ENCODE measurements at places on chromosomes 6 and 20.

GRCh38 chr6:138572885-138573284 lies 73.6 kb upstream of the NHSL1 start:
- DNase-seq, result no peak

GRCh38 chr6:159555082-159555875 lies 137.8 kb downstream of the SOD2 start:
- no peak for DNase-seq

GRCh38 chr6:108142240-108142639 lies 23.6 kb upstream of the NR2E1 start:
- no peak for DNase-seq

DNA sequence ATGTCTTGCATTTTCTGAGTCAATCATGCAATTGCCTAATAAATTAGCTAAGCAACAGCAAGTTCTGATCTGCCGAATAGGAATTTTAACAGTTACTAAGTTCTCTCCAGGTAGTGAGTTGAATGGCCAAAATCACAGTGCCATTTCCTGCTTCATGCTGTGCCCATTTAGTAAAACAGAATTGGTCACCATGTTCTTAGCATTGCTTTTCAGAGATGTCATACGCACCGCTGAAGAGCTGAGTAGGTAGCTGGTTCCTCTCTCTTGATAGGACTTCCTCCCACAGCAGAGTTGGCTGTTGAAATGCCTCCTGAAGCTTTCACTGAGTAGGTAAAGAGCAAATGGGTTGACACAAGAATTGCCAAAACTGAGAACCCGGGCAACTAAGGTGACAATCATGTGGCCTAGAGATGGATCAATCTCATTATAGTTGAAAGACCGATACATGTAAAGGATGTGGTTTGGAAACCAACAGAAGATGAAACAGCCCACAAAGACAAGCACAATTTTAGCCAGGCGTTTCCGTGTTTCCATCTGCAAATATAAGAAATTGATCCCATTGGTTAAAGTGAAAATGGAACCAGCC lies 57.1 kb upstream of the GJE1 start:
- no peak for DNase-seq

GRCh38 chr20:62678553-62678952 lies 30.1 kb upstream of the NTSR1 start:
- DNase-seq, result no peak

DNA sequence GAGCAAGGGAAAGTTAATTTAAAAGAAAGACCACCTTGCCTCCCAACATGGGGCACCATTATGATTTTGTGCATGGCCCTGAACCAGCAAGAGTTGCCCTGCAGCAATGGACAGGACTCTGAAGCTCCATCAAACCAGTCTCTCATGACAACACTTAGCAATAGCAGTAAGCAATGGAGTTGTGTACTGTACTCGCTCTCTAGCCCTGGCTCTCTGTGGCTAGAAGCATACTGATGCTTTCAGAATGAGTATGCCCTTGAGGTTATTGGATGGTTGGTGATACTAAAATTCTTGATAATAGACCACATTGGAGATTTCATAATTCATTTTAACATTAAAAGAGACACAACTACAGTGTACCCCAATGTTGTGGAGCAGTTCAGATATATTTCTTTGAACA lies 23.2 kb upstream of the LMBRD1 start:
- DNase-seq, result no peak

GRCh38 chr20:46520976-46521579 lies 7.7 kb upstream of the ZNF334 start:
- DNase-seq, result no peak

DNA sequence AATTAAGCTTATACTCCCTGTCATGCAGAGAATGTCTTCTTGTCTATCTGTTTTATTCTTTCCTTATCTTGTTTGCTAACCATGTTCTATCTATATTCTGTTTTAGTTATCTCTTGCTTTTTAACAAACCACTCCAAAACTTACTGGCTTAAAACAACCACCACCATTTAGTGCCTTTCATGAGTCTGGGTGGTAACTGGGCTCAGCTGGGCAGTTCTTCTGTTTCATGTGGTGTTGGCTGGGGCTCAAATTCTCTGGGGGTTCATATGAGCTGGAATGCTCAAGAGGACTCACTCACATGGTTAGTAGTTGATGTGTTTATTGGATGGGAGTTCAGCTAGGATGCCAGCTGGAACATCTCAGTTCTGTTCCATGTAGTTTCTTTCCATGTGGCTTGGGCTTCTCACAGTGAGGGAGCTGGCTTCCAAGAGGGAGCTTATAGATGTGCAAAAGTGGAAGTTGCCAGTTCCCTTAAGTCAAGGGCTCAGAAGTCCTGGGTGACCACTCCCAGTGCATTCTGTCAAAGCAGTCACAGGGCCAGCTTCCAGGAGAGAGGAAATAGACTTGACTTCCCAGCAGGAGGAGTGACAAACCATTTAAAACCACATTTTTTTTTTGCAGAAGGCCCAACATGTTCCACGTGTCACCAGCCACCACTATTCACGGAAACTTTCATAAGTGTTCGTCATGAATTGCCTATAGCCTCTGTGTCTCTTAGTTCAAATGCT lies 70.4 kb downstream of the PLCB4 start:
- no peak for DNase-seq

- DNase-seq, result no peak
These were observed 131.2 kb upstream of the TSHZ2 start for GRCh38 chr20:52841003-52841402.

DNA sequence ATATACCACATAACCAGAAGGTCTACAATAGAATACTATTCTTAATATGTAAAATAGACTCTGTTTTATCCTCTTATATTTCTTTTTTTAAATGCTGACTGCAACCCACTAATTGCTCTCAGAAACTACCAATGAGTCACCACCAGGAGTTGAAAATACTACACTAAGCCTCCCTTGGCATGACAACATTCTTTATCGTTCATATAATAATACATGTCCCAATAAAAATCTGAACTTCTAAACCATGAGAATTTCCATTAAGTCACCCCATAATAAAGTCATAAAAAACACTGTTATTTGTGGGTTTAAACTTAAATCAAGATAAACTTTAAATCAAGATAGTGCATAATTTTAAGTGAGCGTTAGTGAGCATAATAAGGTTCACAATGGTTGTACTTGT lies 4.2 kb downstream of the HACE1 start:
- no peak for DNase-seq

DNA sequence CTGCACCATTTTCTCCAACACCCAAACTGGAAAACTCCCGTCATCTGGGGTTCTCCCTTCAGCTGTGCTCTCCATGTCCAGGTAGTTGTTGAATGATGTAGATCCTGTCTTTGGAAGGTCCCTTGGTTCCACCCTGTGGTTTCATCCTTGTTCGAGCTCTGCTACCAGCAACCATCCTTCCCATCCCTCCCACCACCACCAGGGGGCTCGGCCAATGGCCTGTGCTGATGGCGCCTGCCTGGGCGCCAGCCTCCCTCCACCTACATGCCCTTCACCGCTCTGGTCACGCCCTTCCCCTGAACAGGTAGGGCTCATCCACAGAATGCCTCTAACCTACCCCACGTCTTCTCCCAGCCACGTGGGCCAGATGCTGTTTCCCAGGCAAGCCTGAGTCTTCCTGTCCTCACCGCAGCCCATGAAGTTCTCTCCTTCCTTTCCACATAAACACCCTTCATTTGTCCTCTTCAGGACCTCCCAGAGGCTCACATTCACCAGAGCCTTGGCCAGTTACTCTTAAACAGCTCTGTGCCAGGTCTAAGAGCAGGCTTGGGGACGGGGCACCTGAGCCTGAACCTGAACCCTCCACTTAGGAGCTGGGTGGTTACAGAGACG lies 75.1 kb upstream of the DUSP22 start:
- DNase-seq, result no peak

DNA sequence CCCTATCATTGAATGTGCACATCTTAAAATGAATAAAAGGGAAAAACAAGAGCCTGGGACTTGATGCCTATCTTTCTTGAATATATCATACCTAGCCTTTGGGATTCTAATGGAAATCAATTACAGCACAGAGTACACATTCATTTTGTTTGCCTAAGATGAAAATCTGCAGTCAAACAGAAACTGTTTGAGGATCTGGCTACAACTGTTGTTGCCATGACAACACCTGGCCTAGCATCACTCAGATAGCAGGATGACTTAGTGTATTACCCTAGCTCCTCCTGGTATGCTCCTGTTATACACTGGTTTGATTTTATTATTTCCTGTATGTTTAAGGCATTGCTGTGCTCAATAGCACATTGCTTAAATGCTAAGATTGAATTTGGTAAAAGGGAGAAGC lies 71.5 kb upstream of the LAMP5 start:
- DNase-seq, result no peak

GRCh38 chr6:124958759-124959354 lies 3.4 kb upstream of the RNF217 start:
- DNase-seq, result no peak

DNA sequence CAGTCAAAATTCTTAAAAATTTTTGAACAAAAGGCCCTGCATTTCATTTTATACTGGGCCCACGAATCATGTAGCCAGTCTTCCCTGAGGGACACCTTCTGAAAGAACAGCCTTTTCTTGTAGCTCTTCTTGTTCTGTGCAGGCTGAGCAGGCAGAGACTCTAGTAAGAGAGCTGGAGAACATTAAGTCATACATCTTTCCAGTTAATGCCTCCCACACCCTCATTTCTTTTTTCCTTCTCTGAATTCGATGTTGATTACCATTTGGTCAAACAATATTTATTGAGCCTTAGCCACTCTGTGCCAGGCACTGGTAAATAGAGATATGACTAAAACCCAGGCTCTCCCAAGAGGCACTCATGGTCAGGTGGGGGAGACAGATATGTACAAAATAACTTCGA lies 33.6 kb downstream of the METTL24 start:
- DNase-seq, result no peak

DNA sequence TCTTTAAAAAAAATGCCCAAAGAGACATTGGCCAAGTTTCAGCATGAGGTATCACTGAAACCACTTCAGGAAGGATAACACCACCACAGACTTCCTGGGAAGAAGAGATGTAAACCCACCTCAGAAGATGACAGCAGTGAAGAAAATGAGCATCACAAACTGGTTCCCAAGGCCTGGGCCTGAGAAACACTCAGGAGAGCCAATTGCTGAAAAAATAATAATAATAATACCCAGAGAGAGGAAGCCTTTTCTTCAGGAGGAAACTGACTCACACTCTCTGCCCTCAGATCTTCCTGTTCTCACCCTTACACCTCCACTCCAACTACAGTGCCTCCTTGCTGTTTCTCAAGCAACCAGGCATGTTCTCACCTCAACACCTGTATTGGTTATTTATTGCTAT lies 68.1 kb upstream of the MAFB start:
- no peak for DNase-seq

- DNase-seq, result no peak
These were observed 22.1 kb downstream of the DEK start for GRCh38 chr6:18242062-18242851.

DNA sequence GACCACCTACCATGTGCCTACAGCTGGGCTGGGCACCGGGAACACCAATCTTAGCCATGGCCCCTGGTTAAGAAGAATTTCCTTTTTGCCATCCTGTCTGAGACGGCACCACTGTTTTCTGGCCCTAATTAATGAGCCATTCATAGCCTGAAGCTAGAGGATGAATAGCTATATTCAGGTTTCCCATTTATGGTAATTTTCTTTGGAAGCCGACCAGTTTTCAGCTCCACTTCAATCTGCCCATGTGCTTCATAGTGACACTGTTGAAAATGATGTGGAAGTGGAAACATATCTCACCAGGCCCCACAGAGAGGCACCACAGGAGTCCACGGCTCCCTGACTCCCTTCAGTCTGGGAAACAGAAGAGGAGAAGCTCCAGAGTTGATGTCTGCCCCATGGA lies 22.6 kb upstream of the ULBP3 start:
- no peak for DNase-seq

DNA sequence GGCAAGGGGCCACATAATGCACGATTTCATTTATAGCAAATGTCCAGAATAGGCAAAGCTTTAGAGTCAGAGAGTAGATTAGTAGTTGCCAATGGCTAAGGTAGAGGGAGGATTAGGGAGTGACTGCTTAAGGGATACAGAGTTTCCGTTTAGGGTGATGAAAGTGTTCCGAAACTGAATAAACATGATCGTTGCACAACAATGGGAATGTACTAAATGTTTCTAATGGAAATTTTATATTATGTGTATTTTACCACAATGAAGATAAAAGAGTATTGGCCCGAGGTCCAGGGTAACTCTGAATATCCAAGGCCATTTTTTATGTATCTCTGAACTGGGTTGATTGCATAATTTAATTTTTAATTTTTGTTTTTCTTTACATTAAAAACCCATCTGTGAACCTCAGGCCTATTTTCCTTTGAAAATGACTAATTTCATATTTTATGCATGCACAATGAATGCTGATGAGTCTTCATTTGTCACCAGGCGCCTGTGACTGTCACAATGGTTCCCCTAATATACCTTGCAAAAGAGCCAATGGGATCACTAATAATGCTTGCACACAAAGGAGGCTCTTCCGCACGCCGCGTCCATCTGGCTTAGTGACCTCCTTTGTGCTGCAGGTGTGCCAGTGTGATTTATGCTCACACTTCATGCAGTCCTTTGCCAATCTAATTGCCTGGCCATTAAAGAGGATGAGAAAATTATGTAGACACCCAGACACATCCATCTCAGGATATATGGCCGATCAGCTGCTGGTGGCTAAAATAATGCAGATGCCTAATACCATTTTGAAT lies 612.5 kb downstream of the CDH26 start:
- no peak for DNase-seq

GRCh38 chr20:62203378-62204030 lies 16.6 kb downstream of the HRH3 start:
- DNase-seq, result no peak

DNA sequence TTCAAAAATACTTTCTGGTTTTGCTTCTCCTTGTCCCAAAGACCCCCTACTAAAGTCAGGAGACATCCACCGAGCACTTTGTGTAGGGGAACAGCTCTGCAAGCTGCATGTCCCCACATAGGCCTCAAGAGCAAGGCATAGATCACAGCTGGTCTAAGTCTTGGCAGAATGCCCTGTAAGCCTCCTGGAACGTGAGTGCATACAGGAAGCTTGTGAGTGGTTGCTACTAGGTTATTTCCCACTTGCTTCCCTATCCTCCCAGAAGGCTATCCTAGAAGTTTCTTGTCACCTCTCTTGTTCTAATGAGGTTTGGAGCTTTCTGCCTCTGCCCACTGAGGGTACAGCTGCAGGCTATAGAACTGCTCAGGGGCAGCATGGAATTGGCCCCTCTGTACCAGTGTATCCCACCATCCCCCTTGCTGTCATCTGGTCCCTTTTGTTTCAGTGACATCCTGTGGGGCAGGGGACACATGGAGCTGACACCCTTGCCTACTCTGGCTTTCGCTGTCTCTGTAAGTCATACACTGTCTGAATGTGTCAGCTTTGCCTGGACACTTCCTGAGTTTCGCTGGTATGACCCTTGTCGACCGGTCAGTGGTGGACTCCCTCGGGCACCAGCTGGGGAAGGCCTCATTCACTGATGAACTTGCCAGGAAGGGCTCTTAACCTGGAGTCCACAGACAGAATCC lies 35.6 kb upstream of the KCNK16 start:
- no peak for DNase-seq

DNA sequence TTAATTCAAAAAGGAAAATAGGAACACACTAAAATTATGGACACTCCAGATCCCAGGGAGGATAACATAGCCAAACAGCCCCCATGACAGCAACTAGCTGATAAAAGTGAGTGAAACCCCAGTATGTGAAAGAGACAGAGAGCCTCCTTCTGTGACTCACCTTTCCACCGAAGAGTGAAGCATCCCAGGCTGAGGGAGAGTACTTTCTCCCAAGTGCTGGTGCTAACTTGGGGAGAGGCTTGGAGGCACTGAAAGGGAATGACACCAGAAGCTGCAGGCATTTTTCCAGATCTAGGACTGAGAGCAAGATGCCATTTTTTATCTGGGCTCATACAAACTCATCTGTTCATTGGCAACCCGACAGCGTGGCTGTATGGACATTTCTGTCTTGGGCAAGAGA lies 339.8 kb downstream of the HTR1B start:
- DNase-seq, result no peak

All from psoas muscle (tissue), 8 donors.